Right ventricle myocardium superior (tissue), 1 donor: ENCODE measurements at places on chromosomes 5 and 9.

DNA sequence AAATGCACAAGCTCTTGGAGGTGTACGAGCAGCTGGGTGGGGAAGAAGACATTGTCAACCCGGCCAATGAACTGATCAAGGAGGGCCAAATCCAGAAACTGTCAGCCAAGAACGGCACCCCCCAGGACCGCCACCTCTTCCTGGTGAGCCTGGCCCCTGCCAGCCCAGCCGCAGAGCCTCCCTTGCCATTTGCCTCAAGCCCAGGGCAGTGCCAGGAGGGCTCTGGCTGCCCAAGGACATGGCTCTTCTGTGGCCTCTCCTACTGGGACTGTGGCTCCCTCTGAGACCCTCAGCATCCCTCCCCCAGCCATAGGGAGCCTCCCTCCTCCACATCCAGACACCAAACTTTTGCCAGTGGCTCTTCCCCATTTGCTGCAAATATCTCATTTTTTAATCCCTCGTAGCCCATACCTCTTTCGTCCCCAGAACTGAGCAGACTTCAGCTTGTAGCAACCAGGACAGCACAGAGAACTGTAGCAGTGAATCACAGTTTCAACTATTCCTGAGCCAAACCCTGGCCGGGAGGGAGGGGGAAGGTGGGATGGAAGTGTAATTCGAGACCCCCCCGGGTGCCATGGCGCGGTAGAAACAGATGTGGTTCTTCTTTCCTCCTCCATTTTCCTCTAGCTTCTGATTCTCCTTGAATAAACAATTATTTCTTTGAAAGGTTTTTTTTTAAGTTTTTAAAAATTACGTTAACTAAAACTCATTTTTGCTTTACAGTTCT is 44.5 kb upstream of the SUSD3 start:
- no peak for DNase-seq

DNA sequence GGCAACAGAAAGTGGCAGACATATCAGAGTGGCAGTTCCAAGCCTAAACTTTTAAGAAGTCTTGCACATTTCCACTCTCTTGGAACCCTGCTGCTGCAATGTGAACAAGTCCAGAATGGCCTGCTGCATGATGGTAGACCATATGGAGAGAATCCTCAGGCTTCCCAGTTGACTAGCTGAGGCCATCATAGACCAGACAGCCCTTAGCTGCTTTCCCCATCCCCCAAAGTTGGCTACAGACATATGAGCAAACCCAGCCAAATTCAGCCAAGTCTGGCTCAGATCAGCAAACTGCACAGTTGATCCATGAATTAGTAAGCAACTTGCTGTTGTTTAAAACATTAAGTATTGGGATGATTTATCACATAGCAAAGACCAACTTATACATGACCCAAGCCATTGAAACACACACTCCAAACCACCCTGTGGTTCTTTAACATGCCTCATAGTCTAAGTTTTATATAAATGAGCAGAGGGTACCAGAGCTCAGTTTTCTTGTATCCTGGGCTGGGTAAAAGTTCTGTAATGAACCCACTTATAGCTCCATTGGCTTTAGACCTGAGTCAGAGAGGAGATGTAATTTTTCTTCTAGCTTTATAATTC is 19.9 kb downstream of the PPP3R2 start:
- DNase-seq: no peak

DNA sequence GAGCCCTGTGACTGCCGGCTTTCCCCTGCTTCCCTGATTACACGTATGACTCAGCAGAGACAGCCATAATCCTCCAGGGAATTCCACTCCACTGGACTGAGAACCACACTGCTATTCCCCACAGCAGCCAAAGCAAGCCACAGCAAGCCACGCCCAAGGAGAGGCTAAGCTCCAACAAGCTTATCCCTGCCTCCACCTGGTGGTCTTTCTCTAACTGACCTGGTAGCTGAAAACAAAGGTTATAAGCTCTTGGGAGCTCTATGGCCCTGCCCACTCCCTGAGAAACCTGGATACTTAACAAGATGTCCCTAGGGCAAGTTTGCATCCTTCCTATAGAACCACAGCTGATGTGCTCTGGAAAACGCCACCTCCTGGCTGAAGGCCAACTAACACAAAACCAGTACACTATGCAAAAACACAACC is 613.7 kb upstream of the CDH18 start:
- DNase-seq: no peak

- no peak for DNase-seq
Measured at GRCh38 chr5:158465086-158465972, 606.4 kb upstream of the CLINT1 start.

GRCh38 chr5:132427281-132428146 is 58.0 kb downstream of the SLC22A5 start:
- DNase-seq: peak; percentile 69

DNA sequence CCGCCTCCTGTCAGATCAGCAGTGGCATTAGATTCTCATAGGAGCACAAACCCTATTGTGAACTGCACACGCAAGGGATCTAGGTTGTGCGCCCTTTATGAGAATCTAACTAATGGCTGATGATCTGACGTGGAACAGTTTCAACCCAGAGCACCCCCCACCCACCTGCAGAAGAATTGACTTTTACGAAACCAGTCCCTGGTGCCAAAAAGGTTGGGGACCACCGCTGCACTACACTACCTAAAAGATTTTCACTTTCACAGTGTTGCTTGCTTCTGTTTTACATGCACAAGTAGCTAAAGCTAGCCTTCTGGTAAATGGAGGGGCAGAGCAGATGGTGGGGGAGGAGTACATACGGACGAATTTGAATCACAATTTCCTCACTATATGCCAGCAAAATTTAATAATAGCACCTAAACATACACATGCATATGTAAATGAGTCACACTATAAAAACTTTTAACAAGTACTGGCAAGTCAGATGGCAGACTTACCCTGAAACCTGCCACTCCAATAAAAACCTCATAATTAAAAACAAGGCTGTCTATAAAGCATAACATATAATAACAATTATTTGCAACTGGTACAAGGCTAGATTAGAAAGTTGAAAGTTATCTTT is 24.0 kb upstream of the CDKN2B start:
- no peak for DNase-seq
